ENCODE measurements at places on chromosomes 16 and 17.
A peak's percentile ranks its signal among the peaks of the same experiment; 100 is the strongest.

GRCh38 chr16:85634747-85635544 is 21.8 kb downstream of the GSE1 start:
- no peaks in the 10 kb centered on the region for H3K4me1 ChIP-seq
- no peaks in the 10 kb centered on the region for H3K27me3 ChIP-seq
- H3K27ac ChIP-seq = no peak overlapping the region
- H3K4me3 ChIP-seq = no peak overlapping the region
- H3K36me3 ChIP-seq = no peaks in the 10 kb centered on the region

GRCh38 chr17:6473128-6473767 is 29.0 kb downstream of the PIMREG start:
- H3K36me3 ChIP-seq = no peaks in the 10 kb centered on the region
- H3K4me1 ChIP-seq = no peaks in the 10 kb centered on the region
- H3K27ac ChIP-seq = no peak overlapping the region
- no peak overlapping the region for H3K4me3 ChIP-seq
- no peaks in the 10 kb centered on the region for H3K27me3 ChIP-seq

- peak; percentile 32 for DNase-seq
- no peak overlapping the region for H3K4me3 ChIP-seq
- no peak overlapping the region for H3K27ac ChIP-seq
- no peaks in the 10 kb centered on the region for H3K27me3 ChIP-seq
- H3K4me1 ChIP-seq = peaks cover 35% of the 10 kb centered on the region
These were observed 7.6 kb downstream of the HDAC5 start for GRCh38 chr17:44115585-44116415.

DNA sequence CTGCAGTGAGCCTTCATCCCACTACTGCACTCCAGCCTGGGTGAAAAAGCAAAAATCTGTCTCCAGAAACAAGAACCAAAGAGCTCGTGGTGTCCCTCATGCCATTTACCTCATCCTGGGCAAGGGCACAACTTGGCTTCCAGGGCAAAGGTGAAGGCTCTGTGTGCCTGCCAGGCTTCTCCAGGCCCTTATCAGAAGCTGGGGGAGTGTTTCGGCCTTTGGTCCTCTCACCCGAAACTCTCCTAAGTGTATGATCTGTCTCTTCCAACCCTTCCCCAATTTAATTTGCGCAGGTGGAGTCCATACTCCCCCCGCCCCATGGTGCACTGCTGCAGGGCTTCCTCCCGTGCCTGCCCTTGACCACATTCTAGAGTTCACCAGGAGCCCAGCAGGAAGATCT is 1.1 kb downstream of the CES2 start:
- H3K36me3 ChIP-seq = peaks cover 19% of the 10 kb centered on the region
- DNase-seq = no peak
- peaks cover 53% of the 10 kb centered on the region for H3K4me1 ChIP-seq
- no peaks in the 10 kb centered on the region for H3K27me3 ChIP-seq
- H3K4me3 ChIP-seq = peak overlapping the region; percentile 11
- H3K27ac ChIP-seq = no peak overlapping the region

DNA sequence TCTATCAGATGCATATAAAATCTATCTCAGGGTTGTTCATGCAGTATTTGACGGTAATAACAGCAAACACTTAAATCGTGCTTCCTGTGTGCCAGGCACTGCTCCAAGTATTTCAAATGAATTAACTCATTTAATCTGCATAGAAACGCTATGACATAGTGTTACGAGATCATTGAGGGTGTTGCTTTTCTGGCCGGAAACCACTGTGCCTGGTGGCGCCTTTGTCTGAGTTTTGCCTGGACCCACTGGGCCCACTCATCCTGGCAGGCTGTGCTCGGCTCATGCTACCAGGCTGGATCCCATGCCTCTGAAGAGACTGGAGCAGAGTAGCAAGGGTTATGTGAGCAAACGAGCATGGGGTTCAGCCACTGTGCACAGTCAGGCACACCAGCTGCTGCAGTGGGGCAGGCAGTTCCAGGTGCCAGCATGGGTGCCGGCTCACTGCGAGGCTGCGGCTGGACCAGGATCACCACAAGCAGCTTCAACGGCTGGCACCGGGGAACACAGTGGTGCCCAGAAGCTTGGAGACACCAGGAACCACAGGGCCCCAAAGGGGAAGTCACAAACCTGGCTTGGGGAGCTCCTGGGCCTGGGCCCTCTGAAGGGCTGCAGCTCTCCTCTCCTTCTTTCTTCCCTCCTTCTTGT is 45.9 kb upstream of the CLEC19A start:
- H3K4me1 ChIP-seq = no peaks in the 10 kb centered on the region
- H3K4me3 ChIP-seq = no peak overlapping the region
- H3K27ac ChIP-seq = no peak overlapping the region
- H3K36me3 ChIP-seq = peaks cover 3% of the 10 kb centered on the region
- no peak for DNase-seq

DNA sequence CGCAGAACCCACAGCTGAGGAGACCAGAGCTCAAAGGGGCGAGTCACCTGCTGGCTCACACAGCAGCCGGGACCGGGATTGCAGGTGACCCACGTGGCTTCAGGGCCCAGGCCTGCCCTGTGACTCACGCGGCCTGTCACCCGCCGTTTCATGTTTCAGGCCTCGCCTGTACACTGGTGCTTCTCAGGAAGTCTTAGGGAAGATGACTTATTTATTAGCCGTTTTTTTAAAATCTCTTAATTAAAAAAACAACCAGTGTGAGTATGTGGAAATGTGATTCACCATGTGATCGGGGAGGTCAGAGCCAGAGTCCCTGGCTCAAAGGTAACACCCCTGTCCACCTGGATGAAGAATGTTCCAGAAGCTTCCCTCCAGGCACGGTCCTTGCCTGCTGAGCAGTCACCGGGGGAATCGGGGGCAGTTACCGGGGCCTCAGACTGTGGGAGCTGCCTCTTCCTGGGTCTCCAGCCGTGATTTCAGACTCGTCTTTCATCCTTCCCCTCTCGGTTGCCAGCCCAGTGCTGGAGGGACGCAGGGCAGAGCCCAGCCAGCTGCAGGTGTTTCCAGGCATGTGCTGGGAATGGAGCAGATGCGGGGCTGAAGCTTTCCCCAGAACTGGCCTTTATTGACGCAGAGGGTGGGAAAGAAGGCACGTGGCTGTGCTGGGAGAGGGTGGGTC is 49.3 kb downstream of the CMIP start:
- H3K4me3 ChIP-seq = no peak overlapping the region
- peaks cover 22% of the 10 kb centered on the region for H3K4me1 ChIP-seq

- no peaks in the 10 kb centered on the region for H3K27me3 ChIP-seq
- H3K4me3 ChIP-seq = peak within 1 kb of the TSS; percentile 78
- H3K36me3 ChIP-seq = no peaks in the 10 kb centered on the region
- H3K4me1 ChIP-seq = peaks cover 45% of the 10 kb centered on the region
These were observed at the start of gene CTCF for GRCh38 chr16:67562526-67562917. CTCF (plus strand) TSS chr16:67562526; CDS start chr16:67610833, 48,307 bp downstream.

DNA sequence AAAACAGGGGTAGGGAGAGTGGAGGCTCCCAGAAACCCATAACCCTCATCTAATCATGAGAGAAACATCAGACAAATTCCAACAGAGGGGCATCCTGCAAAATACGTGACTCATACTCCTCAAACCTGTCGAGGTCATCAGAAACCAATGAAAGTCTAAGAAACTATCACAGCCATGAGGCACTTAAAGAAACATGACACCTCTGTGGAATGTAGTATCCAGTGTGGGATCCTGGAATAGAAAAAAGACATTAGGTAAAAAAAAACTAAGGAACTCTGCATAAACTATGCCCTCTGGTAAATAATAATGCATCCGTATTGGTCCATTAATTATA is 16.4 kb downstream of the CDH5 start:
- no peaks in the 10 kb centered on the region for H3K36me3 ChIP-seq
- H3K4me3 ChIP-seq = no peak overlapping the region
- no peak for DNase-seq
- H3K27ac ChIP-seq = no peak overlapping the region

GRCh38 chr16:10205688-10206087 is 23.5 kb upstream of the GRIN2A start:
- H3K27me3 ChIP-seq = peaks cover 3% of the 10 kb centered on the region
- no peak for DNase-seq
- no peaks in the 10 kb centered on the region for H3K4me1 ChIP-seq
- H3K27ac ChIP-seq = no peak overlapping the region
- no peak overlapping the region for H3K4me3 ChIP-seq

DNA sequence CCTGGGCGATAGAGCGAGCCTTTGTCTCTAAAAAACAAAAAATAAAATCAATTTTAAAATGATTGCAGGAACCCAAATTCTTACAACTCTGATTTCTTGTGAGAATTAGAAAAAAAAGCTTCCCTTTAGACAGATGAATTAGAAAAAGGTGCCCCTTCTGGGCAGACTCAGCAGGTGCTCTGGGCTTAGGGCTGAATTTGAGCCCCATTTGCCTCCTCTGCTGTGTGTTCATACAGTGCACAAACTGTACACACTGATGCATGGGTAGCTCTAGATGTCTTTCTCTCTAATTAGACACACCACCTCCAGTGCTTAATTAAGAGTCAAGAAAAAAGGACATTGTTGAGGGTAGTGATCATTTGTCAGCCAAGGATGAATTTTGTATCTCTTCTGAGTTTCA is 38.5 kb upstream of the NOL11 start:
- H3K36me3 ChIP-seq = peaks cover 5% of the 10 kb centered on the region
- no peak for DNase-seq
- peaks cover 17% of the 10 kb centered on the region for H3K4me1 ChIP-seq
- peak overlapping the region; percentile 39 for H3K27ac ChIP-seq
- H3K4me3 ChIP-seq = no peak overlapping the region

Measured in activated naive CD4-positive, alpha-beta T cell treated with anti-CD3 and anti-CD28 coated beads for 36 hours (primary cell).